ENCODE measurements at places on chromosomes 3 and 15. TPM values are rescaled to one million over a fixed set of nuclear protein-coding genes. Genes with fewer than 3 reads are reported as not detected.

DNA sequence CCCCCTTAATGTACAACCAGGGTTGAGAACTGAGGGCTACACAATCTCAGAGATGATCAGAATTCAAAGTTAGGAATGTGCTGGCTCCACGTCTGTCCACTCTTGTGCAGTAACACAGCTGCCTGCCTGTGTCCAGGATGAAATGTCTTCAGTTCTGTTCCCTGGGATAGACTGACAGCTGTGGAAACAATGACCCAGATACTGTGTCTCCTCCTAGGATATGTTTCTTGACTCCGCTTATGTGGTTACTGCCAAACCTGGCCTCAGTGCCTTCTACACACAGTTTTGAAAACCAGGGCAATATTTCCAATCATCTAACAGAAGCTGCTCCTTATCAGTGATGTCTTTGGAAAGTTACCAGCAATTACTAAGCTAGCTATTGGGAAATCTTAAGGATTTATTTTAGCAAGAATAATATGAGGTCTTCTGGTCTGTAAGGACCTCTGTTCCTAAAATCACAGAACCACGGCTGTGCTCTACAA, 67.6 kb downstream of the NOX5 start:
- no peaks in the 10 kb centered on the region for H3K36me3 ChIP-seq
- DNase-seq = no peak
- no peak overlapping the region for H3K4me3 ChIP-seq
- H3K4me1 ChIP-seq = peaks cover 30% of the 10 kb centered on the region

GRCh38 chr3:132294906-132295305, 22.3 kb upstream of the ACP3 start:
- no peak overlapping the region for H3K27ac ChIP-seq
- no peak overlapping the region for H3K4me3 ChIP-seq
- H3K4me1 ChIP-seq = peaks cover 9% of the 10 kb centered on the region
- H3K36me3 ChIP-seq = no peaks in the 10 kb centered on the region

The SCN11A gene
- total RNA-seq = 0.27 TPM

DNA sequence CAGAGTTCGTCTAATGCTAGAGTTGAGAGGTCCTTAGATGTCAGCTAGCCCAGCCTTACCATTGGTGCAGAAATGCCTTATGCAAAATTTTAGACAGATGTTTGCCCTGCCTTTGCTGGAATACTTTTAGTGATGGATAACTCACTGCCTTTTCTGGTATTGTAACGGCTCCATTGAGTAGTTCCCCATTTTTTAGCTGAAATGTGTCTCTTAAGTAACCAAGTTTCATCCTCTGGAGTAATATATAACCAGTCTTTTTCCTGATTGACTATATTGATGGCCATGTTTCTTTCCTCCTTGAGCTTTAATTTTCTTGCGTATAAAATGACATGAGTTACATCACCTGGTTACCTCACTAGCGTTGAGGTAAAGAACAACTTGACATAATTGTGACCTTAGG, 45.0 kb downstream of the SNRK start:
- H3K4me3 ChIP-seq = no peak overlapping the region
- peaks cover 34% of the 10 kb centered on the region for H3K4me1 ChIP-seq
- no peak for DNase-seq
- no peak overlapping the region for H3K27ac ChIP-seq

The IL20RB gene
- 1.8 TPM for total RNA-seq

GRCh38 chr3:11155341-11156025, 1.2 kb downstream of the HRH1 start:
- H3K4me3 ChIP-seq = peak overlapping the region; percentile 63
- H3K27ac ChIP-seq = peak overlapping the region; percentile 58
- peaks cover 24% of the 10 kb centered on the region for H3K4me1 ChIP-seq
- H3K27me3 ChIP-seq = peaks cover 10% of the 10 kb centered on the region
- no peaks in the 10 kb centered on the region for H3K36me3 ChIP-seq

- DNase-seq = no peak
- H3K27me3 ChIP-seq = no peaks in the 10 kb centered on the region
- no peaks in the 10 kb centered on the region for H3K36me3 ChIP-seq
- no peaks in the 10 kb centered on the region for H3K4me1 ChIP-seq
- H3K4me3 ChIP-seq = no peak overlapping the region
Observed at GRCh38 chr3:33956776-33957175, 158.3 kb downstream of the PDCD6IP start.

GRCh38 chr3:27392950-27393679, 23.9 kb upstream of the NEK10 start:
- H3K4me3 ChIP-seq = no peak overlapping the region
- H3K4me1 ChIP-seq = no peaks in the 10 kb centered on the region
- no peak overlapping the region for H3K27ac ChIP-seq
- no peak for DNase-seq

DNA sequence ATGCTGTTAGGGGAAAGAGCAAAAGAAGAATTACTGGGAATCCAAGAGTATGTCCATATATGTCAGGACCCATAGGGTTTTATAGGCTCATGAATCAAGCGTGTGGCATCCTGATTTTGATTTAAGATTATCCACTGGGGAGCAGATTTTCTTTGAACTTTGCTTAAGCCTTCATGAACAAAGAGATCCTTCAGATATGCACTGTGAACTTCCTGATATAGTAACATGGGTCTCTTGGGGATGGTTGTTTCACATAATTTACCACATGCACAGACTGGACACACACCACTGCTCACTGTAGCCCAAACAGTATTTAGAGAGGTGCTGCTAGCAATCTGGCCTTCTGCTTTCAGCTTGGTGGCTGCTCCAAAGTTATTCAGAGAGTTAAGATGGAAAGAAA, 200.9 kb upstream of the ZPLD1 start:
- no peak overlapping the region for H3K4me3 ChIP-seq
- no peak overlapping the region for H3K27ac ChIP-seq
- no peak for DNase-seq
- no peaks in the 10 kb centered on the region for H3K4me1 ChIP-seq

The LSAMP gene
- total RNA-seq = 20.1 TPM

The CDHR4 gene
- total RNA-seq = 9.6 TPM

GRCh38 chr3:50264383-50264963, 4.5 kb upstream of the SEMA3B start:
- H3K27ac ChIP-seq = peak overlapping the region; percentile 93
- H3K27me3 ChIP-seq = no peaks in the 10 kb centered on the region
- DNase-seq = peak; percentile 86
- H3K4me1 ChIP-seq = peaks cover 69% of the 10 kb centered on the region
- H3K4me3 ChIP-seq = peak overlapping the region; percentile 9

The CD200 gene
- total RNA-seq = 4.4 TPM

DNA sequence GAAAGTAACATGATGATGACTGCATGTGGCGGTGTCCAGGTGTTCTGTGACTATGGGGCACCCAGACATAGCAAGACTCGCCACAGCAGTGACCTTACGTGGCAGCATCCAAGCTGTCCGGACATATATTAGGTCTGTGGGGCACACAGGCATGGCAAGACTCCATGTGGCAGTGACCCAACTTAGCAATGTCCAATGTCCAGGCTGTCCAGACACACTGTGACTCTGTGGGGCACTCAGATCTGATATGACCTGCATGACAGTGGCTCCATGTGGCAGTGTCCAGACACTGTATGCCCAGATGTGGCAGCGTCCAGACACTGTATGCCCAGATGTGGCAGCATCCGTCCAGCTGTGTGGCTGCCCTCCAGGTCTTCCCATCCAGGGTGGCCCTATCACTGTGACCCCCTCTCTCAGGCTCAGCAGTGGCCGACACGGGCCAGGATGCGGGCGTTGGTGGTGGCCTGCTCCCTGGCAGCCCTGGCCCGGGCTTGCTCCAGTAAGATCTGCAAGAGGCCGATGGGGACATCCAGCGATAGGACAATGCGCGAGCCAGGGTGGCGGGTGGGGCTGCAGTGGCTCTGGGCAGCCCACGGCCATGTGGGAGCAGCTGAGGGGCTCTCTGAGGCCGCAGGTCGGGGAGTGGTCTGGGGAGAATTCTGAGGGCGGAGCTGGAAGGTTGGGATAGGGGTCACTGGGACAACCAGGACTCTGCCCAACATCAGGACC, 1.1 kb downstream of the UCN2 start:
- H3K27me3 ChIP-seq = no peaks in the 10 kb centered on the region
- no peak overlapping the region for H3K4me3 ChIP-seq
- no peaks in the 10 kb centered on the region for H3K36me3 ChIP-seq
- H3K27ac ChIP-seq = no peak overlapping the region

The ROPN1 gene
- total RNA-seq = not detected

DNA sequence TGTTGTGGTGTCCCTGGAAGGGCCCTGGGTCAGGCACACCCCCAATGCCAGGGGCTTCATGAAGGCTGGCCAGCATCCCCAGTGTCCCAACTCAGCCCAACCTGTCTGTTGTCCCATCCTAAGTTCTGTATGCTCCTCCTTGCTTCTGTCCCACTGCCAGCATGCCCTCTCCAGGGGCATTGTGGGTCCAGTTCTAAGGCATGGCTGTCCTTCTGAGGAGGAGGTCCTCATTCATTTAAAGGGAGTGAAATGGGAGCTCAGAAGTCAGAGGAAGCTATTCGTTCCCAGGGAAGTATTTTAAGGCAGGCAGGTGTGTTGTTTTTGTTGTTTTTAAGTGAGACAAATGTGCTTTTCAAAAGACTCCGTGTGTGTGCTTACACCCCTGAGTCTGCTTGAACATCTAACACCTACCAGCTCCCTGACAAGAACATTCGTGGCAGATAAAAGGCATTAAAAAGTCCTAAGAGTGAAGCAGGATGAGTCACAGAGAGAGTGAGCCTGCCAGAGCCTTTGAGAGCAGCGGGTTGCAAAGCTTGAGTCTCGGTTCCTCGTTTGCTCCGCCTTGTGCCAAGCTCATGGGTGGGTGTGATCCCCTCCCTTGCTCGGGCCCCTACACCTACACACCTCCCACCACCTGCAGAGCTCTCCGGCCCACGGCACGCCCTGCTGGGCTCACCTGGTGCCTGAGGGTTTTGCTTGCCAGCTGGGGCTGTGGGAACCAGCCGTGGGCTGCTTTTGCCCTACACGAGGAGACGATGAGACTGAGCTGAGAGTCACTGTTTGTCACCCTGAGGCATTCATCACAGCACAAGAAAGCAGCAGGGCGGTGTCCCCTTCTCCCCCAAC, 183.4 kb upstream of the TOPAZ1 start:
- no peaks in the 10 kb centered on the region for H3K4me1 ChIP-seq
- DNase-seq = no peak
- peaks cover 4% of the 10 kb centered on the region for H3K27me3 ChIP-seq
- H3K4me3 ChIP-seq = no peak overlapping the region
- no peak overlapping the region for H3K27ac ChIP-seq
- H3K36me3 ChIP-seq = no peaks in the 10 kb centered on the region

GRCh38 chr3:154952553-154952952, 127.6 kb upstream of the MME start:
- no peak overlapping the region for H3K4me3 ChIP-seq
- H3K4me1 ChIP-seq = no peaks in the 10 kb centered on the region
- no peak overlapping the region for H3K27ac ChIP-seq
- H3K36me3 ChIP-seq = no peaks in the 10 kb centered on the region
- no peaks in the 10 kb centered on the region for H3K27me3 ChIP-seq
- no peak for DNase-seq

The PARP3 gene
- total RNA-seq = 24.6 TPM

The AMIGO3 gene
- total RNA-seq = not detected

The TNNC1 gene
- 44.0 TPM for total RNA-seq

DNA sequence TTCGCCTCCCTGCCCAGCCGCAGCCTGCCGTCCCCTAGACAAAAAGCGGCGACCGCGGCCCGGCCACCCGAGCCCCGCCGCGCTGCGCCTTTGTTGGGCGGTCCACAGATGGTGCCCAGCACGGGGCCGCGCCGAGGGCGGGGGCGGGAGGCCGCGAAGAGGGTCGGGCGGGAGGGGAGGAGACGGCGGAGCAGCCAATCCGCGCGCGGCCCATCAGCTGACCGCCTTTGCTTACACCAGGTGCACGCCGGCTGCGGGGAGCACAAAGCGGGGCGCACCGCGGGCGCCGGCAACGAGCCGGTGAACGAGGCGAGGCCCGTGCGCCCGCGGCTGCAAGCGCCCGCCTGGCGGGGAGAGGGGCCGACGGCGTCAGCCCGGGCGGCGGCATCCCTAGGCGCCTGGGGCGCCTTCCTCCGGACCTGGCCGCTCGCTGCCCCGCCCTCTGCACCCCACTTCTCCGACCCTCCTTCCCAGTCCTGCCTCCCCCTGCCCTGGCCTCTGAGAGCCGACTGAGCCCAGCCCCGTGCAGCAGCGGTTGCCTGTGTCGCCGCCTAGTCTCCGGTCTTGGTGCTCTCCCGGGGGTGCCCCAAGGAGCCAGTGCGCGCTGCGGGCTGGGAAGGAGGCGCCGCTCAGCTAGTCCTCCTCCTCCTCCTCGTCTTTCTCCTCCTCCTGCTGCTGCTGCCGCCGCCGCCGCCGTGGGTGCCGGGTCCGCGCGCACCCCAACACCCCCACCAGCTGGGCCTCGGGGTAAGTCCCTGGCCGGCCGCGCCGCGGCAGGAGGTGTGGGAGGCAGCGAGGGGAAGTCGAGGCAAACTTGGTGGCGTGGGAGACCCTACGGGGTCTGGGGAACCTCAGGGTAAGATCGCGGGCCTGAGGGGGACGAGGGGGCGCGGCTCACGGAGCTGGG, at the start of gene LRRN1:
LRRN1 (plus strand) TSS at position 259 of the 907 bp plus-strand sequence. CDS start 45,211 bp downstream, outside the sequence.
- H3K27me3 ChIP-seq = peaks cover 27% of the 10 kb centered on the region
- H3K4me3 ChIP-seq = peak within 1 kb of the TSS; percentile 58
- no peaks in the 10 kb centered on the region for H3K36me3 ChIP-seq

GRCh38 chr15:94467034-94467433, 235.7 kb downstream of the MCTP2 start:
- H3K27me3 ChIP-seq = no peaks in the 10 kb centered on the region
- H3K4me3 ChIP-seq = no peak overlapping the region
- no peaks in the 10 kb centered on the region for H3K4me1 ChIP-seq
- no peak overlapping the region for H3K27ac ChIP-seq

DNA sequence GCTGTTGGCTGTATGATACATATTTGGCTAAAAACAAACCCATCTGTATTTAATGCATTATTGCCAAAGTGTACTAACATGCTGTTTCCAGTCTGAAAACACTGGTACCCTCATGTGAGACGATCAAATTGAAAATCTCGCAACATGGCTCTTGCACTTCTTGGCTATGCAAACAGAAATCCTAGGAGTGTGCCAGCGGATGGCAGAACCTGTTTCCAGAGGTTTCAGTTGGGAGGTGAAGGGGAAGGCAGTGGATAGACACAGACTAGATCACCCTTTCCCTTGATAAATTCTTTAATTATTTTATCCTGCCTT, 350.3 kb downstream of the TUSC7 start:
- DNase-seq = no peak
- H3K4me1 ChIP-seq = peaks cover 5% of the 10 kb centered on the region
- H3K36me3 ChIP-seq = no peaks in the 10 kb centered on the region
- H3K4me3 ChIP-seq = no peak overlapping the region
- H3K27me3 ChIP-seq = no peaks in the 10 kb centered on the region
- no peak overlapping the region for H3K27ac ChIP-seq

- no peaks in the 10 kb centered on the region for H3K27me3 ChIP-seq
- H3K27ac ChIP-seq = peak overlapping the region; percentile 63
- DNase-seq = peak; percentile 85
- H3K4me1 ChIP-seq = peaks cover 40% of the 10 kb centered on the region
- H3K36me3 ChIP-seq = peaks cover 59% of the 10 kb centered on the region
- no peak overlapping the region for H3K4me3 ChIP-seq
Observed at GRCh38 chr3:141441381-141442364, 45.2 kb upstream of the RASA2 start.

GRCh38 chr15:58856086-58856485, 77.4 kb downstream of the SLTM start:
- H3K27ac ChIP-seq = no peak overlapping the region
- no peaks in the 10 kb centered on the region for H3K27me3 ChIP-seq
- no peak overlapping the region for H3K4me3 ChIP-seq
- H3K36me3 ChIP-seq = peaks cover 43% of the 10 kb centered on the region
- DNase-seq = no peak
- H3K4me1 ChIP-seq = no peaks in the 10 kb centered on the region

- peaks cover 63% of the 10 kb centered on the region for H3K4me1 ChIP-seq
- H3K36me3 ChIP-seq = peaks cover 24% of the 10 kb centered on the region
- H3K4me3 ChIP-seq = no peak overlapping the region
Observed at GRCh38 chr3:156677536-156677935, 3.1 kb downstream of the TIPARP start.

The CPNE4 gene
- total RNA-seq = 0.83 TPM

The LOXL1 gene
- total RNA-seq = 7.6 TPM

Data from lower lobe of right lung (tissue), 2 donors.